WTC11 (cell line): ENCODE measurements at places on chromosomes 7 and 10.

DNA sequence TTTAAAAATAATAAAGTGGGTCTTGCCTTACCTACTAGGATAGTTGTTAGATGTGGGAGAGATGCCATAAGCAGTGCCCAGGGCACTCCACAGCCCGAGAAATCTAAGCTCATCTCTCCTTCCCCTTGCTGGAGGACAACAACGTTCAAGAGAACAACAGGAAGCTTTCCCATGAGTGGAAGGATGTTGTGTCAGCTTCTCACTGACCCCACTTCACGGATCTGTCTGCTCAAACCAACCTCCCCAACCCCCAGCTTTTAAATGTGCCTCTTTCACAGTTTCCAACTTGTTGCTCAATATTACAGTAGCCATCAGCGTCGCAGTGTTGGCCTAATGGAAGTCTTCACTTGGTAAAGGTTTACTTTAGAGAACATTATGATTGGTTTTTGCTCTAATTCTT, 72.1 kb downstream of the PTPRE start:
- no peak for DNase-seq

DNA sequence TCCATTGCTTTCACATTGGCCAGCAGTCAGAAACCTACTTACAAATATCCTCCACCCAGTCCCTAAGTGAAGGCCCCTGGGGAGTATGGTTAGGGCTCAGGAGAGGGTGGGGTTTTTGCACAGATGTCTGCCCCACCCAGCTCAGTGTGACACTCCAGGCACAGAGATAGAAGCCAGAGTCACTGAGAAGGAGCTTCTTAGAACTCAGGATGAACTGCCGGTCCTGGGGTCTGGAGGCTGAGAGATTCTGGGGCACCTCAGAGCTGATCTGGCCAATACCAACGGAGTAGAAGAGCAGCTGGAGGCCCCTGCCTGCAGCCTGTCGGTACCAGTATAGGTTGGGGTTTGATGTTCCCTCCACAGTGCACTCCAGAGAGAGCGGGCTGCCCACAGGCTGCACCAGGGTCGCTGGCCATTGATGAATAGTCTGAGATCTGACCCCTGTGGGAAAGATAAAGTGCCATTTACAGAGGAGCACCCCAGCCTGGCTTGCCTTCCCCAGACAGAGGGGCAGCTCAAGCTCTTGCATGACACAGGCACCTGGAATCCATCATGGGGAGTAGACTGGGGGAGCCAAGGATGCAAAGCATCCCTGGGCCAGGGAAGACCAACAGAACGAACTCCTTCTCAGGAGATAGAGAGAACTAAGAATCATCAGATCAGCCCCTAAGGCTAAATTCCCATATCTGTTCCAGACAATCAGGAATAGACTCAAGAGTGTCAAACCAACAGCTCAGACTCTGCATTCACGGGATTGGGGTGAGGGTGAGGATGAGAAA, 41.9 kb downstream of the PRSS2 start:
- no peak for DNase-seq

GRCh38 chr10:71763352-71764127, 9.8 kb downstream of the VSIR start:
- DNase-seq = no peak

DNA sequence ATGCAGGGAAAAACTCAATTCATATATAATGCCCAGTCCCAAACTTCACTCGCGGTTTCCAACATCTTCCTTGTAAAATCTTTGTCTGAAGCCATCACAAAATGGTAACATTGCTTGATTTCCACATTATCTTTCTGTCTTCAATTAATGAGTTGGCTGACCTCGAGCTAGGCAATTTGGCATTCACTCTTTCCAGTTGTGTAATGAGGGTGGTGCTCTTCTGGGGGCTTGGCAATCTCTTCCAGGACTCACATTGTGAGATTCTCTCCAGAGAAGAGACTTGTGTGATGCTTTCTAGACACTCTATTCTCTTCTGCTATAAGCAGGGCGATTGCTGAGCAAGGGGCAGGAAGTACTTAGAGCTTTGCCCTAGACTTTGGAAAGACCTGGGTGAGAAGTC, 179.5 kb downstream of the JCAD start:
- DNase-seq = no peak

GRCh38 chr7:68800316-68800715, 798.0 kb upstream of the AUTS2 start:
- no peak for DNase-seq

GRCh38 chr7:105205592-105206237, 183.0 kb downstream of the SRPK2 start:
- no peak for DNase-seq

- no peak for DNase-seq
Measured at GRCh38 chr7:50723888-50724287, 58.8 kb downstream of the GRB10 start.

DNA sequence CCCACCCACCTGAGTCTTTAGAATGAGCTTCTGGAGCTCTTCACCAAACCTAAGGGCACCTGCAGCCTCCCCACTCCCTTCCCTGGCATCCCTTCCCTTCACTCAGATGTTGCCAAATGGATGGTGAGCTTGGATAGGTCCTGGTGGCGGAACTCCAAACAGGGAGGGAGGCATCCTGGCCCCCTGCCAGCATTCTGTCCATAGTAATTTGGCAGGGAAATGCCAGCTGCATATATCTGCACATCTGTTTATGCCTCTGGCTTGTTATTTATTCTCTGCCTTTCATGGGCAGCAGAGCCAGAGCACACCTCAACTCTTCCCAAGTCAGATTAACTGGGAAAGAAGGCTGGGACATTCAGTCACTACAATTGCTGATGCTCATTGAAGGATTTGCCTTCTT, 18.1 kb downstream of the KAZALD1 start:
- no peak for DNase-seq

- no peak for DNase-seq
Measured at GRCh38 chr10:23337616-23338015, 7.0 kb downstream of the C10orf67 start.
